ENCODE measurements at places on chromosomes 3 and 15. TPM values are rescaled to one million over a fixed set of nuclear protein-coding genes. Genes with fewer than 3 reads are reported as not detected.

The TUSC7 gene
- not detected for total RNA-seq

The HMG20A gene
- total RNA-seq: 28.2 TPM

The DNAH12 gene
- 0.13 TPM for total RNA-seq

The MSL2 gene
- total RNA-seq: 13.0 TPM

The LACTB gene
- 31.8 TPM for total RNA-seq

The SLC12A8 gene
- 13.2 TPM for total RNA-seq

The ACAN gene
- total RNA-seq: 209 TPM

The SPESP1 gene
- total RNA-seq: 9.8 TPM

The CYP8B1 gene
- not detected for total RNA-seq

The CADPS gene
- total RNA-seq: 0.17 TPM

The RPL15 gene
- 1,661 TPM for total RNA-seq

All from smooth muscle cell of the pulmonary artery (primary cell).